Small intestine (tissue), 16 donors: ENCODE measurements at places on chromosomes 12 and 14. TPM values are rescaled to one million over a fixed set of nuclear protein-coding genes. Genes with fewer than 3 reads are reported as not detected.

DNA sequence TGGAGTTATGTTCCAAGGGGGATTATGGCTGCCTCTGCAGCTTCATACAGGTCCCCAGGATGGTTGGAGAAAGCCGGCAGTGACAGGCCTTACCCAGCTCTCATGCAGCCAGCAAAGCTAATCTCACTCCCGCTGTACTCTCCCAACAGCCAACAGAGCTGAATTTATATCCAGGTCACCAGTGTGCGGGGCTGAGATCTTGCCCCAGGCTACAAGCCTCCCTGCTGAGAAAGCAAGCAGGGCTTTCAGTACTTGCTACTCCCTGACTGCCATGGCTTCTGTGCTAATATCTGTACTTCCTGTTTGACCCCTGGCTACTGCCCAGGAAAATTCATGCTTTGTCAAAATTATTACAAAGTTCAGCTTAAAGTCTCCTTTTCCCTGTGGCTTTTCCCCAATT lies 92.9 kb downstream of the ATP23 start:
- H3K27me3 ChIP-seq: peaks cover 5% of the 10 kb centered on the region
- no peaks in the 10 kb centered on the region for H3K36me3 ChIP-seq
- no peak overlapping the region for H3K4me3 ChIP-seq
- H3K4me1 ChIP-seq: no peaks in the 10 kb centered on the region

DNA sequence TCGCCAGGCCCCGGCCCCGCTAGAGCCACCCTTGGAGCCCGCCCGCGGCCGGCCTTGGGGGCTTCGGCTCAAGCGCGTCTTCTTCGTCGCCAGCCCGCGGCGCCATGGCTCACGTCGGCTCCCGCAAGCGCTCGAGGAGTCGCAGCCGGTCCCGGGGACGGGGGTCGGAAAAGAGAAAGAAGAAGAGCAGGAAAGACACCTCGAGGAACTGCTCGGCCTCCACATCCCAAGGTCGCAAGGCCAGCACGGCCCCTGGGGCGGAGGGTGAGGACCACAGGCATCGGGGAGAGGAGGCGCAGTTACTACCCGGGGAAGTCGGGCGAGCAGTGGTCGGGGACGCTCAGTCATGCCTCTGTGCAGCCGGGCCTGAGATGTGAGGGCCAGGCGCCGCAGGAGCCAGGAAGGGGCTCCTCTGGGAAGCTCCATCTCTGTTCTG lies 573 bp downstream of the ARL6IP4 start:
- peaks cover 72% of the 10 kb centered on the region for H3K36me3 ChIP-seq
- H3K4me1 ChIP-seq: peaks cover 10% of the 10 kb centered on the region
- no peak for DNase-seq
- no peaks in the 10 kb centered on the region for H3K27me3 ChIP-seq

DNA sequence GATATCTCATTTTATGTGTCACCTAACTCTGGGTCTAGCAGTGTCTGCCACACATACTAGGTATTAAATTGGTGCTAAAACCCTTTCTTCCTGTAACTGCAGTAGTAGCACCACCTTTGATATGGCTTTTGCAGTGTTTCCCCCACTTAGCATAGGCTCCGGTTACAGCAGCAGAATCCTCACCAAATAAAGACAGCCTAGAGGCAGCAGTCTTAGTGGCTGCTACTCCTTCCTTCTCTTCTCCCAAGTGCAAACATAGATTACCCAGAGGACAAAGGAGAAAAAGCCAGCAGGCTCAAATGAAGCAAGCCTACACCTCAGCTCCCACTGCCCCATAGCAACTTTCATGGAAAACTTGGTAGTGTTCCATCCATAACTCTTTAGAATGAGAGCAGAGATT lies 30.1 kb upstream of the ABCC9 start:
- no peak overlapping the region for H3K4me3 ChIP-seq
- no peaks in the 10 kb centered on the region for H3K27me3 ChIP-seq
- H3K27ac ChIP-seq: no peak overlapping the region
- no peaks in the 10 kb centered on the region for H3K36me3 ChIP-seq
- H3K4me1 ChIP-seq: no peaks in the 10 kb centered on the region

GRCh38 chr12:68428724-68429501 lies 96.8 kb upstream of the MDM1 start:
- DNase-seq: peak; percentile 74
- no peak overlapping the region for H3K4me3 ChIP-seq
- no peak overlapping the region for H3K27ac ChIP-seq
- H3K27me3 ChIP-seq: no peaks in the 10 kb centered on the region

DNA sequence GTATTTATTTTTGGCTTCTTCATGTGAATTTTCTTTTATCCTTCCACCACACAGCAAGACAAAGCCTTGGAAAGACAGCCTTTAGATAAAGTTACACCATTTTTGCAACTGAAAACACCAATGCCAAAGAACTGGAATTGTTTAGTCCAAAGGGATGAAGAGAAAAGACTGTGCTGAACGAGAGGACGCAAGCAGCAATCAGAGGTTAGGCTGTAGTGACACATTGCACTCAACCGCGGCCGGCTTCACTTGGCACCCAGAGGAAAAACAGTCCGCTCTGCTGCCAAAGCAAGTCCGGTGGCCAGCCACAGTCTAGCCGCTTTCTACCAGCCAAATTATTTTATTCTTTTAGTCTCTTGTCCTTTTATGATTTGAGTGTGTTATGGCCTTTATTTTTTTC lies 49.1 kb upstream of the KCNJ8 start:
- H3K27ac ChIP-seq: no peak overlapping the region
- DNase-seq: no peak
- H3K36me3 ChIP-seq: no peaks in the 10 kb centered on the region
- H3K4me1 ChIP-seq: no peaks in the 10 kb centered on the region
- H3K4me3 ChIP-seq: no peak overlapping the region

GRCh38 chr14:55730592-55731310 lies 150.7 kb downstream of the KTN1 start:
- H3K27me3 ChIP-seq: no peaks in the 10 kb centered on the region
- no peaks in the 10 kb centered on the region for H3K36me3 ChIP-seq
- no peak for DNase-seq
- H3K27ac ChIP-seq: no peak overlapping the region
- H3K4me1 ChIP-seq: no peaks in the 10 kb centered on the region

DNA sequence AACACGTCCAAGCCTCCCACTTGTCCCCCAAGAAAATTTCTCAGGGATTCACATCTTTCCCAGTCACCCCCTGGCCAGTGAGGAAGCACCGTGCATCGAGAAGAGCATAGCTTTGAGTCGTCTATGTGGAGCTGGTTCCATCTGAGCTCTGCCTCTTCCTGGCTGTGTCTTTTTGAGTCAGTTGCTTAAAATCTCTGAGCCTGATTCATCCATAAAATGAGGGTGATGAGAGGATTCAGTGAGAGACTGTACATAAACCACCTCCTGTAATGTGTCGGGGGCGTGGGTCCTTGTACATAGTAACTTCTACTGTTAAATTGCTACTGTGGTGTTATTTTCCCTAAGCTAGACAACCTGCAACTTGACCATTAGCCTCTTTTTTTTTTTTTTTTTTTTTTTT lies 13.8 kb downstream of the CD9 start:
- H3K36me3 ChIP-seq: no peaks in the 10 kb centered on the region
- peaks cover 44% of the 10 kb centered on the region for H3K4me1 ChIP-seq
- H3K4me3 ChIP-seq: no peak overlapping the region
- H3K27me3 ChIP-seq: no peaks in the 10 kb centered on the region
- no peak overlapping the region for H3K27ac ChIP-seq

- H3K4me3 ChIP-seq: no peak overlapping the region
- no peaks in the 10 kb centered on the region for H3K27me3 ChIP-seq
- DNase-seq: no peak
- no peaks in the 10 kb centered on the region for H3K36me3 ChIP-seq
- H3K27ac ChIP-seq: no peak overlapping the region
Measured at GRCh38 chr12:90827567-90827966, 127.4 kb downstream of the CCER1 start.

GRCh38 chr12:123035841-123036240 lies 55.4 kb downstream of the ARL6IP4 start:
- no peak overlapping the region for H3K4me3 ChIP-seq
- no peaks in the 10 kb centered on the region for H3K4me1 ChIP-seq
- no peaks in the 10 kb centered on the region for H3K27me3 ChIP-seq
- H3K27ac ChIP-seq: no peak overlapping the region
- H3K36me3 ChIP-seq: peaks cover 29% of the 10 kb centered on the region
- no peak for DNase-seq

DNA sequence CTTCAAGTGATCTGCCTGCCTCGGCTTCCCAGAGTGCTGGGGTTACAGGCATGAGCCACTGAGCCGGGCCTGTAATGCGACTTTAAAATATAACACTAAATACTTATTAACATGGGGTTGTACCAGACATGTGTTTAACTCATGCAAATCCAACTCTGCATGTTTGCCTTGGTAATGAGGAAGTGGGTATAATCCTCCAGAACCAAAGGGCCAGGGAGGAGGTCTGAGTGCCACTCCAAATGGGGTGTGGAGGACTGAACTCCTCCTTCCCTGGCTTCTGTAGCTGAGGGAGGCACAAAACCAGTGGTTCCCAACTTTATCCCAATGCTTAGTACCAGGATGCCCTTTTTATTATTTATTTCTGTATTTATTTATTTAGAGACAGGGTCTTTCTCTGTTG lies 61.6 kb upstream of the MED13L start:
- no peak for DNase-seq
- no peaks in the 10 kb centered on the region for H3K4me1 ChIP-seq
- H3K4me3 ChIP-seq: no peak overlapping the region
- no peaks in the 10 kb centered on the region for H3K27me3 ChIP-seq

DNA sequence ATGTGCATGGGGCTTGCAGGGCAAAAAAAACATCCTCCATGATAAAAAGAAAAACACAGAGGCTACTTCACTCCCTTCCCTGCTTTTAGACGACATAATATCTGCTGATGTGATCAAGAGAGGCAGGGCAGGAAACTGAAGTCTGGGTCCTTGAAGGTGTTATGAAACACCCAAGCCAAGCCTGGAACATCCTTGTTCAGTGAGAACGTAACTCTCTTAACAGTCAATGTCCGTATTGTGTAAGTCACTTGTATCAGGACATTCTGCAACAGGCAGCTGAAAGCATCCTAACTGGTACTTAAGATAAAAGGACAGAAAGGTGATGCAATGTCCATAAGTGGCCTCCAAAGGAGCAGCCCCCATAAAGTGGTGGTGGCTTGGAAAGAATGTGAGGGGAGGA lies 20.0 kb downstream of the KCNK10 start:
- no peaks in the 10 kb centered on the region for H3K27me3 ChIP-seq
- DNase-seq: no peak
- H3K36me3 ChIP-seq: no peaks in the 10 kb centered on the region

- peak overlapping the region; percentile 75 for H3K27ac ChIP-seq
- peaks cover 10% of the 10 kb centered on the region for H3K36me3 ChIP-seq
- no peaks in the 10 kb centered on the region for H3K27me3 ChIP-seq
- H3K4me1 ChIP-seq: peaks cover 13% of the 10 kb centered on the region
Measured at GRCh38 chr12:27779416-27779919, 565 bp upstream of the KLHL42 start.

GRCh38 chr12:109191621-109192250 lies 75.3 kb downstream of the ACACB start:
- H3K27me3 ChIP-seq: no peaks in the 10 kb centered on the region
- DNase-seq: no peak
- H3K27ac ChIP-seq: no peak overlapping the region
- no peaks in the 10 kb centered on the region for H3K4me1 ChIP-seq
- peaks cover 40% of the 10 kb centered on the region for H3K36me3 ChIP-seq

DNA sequence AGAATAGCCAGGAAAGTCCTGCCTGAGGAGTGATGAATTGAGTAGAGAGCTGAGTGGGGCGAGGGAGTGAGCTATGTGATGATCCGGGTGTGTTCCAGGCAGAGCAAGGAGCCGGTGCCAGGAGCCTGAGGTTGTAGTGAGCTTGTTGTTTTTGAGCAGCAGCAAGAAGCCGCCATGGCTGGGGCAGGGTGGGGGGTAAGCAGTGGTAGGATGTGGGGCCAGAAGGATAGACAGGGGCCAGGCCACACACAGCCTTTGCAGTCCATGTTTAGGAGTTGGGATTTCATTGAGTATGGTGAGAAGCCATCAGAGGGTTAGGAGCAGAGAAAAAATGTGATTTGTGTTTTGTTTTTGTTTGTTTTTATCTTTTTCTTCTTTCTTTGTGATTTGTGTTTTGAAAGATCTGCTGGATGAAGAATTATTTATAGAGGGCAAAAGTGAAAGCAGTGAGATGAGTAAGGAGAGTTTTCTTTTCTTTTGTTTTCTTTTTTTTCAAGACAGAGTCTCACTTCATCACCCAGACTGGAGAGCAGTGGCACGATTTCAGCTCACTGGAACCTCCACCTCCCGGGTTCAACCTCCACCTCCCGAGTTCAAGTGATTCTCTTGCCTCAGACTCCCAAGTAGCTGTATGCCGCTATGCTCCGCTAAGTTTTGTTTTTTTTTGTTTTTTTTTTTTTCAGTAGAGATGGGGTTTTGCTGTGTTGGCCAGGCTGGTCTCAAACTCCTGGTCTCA lies 92.3 kb upstream of the BCAT1 start:
- no peaks in the 10 kb centered on the region for H3K36me3 ChIP-seq
- no peak overlapping the region for H3K4me3 ChIP-seq
- no peaks in the 10 kb centered on the region for H3K27me3 ChIP-seq
- H3K4me1 ChIP-seq: no peaks in the 10 kb centered on the region
- H3K27ac ChIP-seq: no peak overlapping the region

GRCh38 chr12:79615596-79616560 lies 74.9 kb downstream of the PAWR start:
- H3K4me3 ChIP-seq: no peak overlapping the region
- DNase-seq: no peak
- H3K27ac ChIP-seq: no peak overlapping the region
- H3K27me3 ChIP-seq: no peaks in the 10 kb centered on the region
- H3K4me1 ChIP-seq: no peaks in the 10 kb centered on the region

GRCh38 chr12:40002178-40003169 lies 103.4 kb downstream of the SLC2A13 start:
- H3K36me3 ChIP-seq: no peaks in the 10 kb centered on the region
- peaks cover 7% of the 10 kb centered on the region for H3K4me1 ChIP-seq
- H3K4me3 ChIP-seq: no peak overlapping the region
- peak; percentile 89 for DNase-seq

GRCh38 chr12:99257672-99258071 lies 389.9 kb upstream of the GARIN6 start:
- DNase-seq: no peak
- H3K4me1 ChIP-seq: no peaks in the 10 kb centered on the region
- no peak overlapping the region for H3K27ac ChIP-seq
- no peak overlapping the region for H3K4me3 ChIP-seq
- H3K36me3 ChIP-seq: no peaks in the 10 kb centered on the region

DNA sequence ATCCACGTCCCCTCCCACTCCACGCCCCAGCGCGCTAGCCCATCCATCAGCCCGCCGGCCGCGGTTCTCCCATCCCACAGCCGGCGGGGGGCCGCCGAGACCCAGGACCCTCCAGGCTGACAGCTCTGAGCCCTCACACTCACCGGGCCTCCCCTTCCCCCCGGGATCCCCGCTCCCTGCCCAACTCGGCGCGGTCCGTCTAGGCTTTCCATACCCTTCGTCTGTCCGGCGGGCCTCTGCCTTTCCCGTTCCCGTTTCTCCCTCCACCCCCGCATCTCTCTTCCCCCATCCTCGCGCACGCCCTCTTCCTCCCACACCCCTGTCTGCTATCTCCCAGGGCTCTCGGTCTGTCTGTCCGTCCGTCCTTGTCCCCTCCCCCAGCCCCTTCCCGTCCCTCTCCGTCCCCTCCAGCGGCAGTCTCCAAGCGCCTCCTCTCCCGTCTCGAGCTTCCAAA lies 726 bp downstream of the ZFHX2 start:
- peaks cover 3% of the 10 kb centered on the region for H3K4me1 ChIP-seq
- peak overlapping the region; percentile 58 for H3K4me3 ChIP-seq
- H3K36me3 ChIP-seq: no peaks in the 10 kb centered on the region
- H3K27ac ChIP-seq: peak overlapping the region; percentile 50

Gene PRB2
- not detected for polyA plus RNA-seq

Gene ENDOU
- polyA plus RNA-seq: not detected

Gene IL22
- polyA plus RNA-seq: not detected

Gene SLC5A8
- not detected for polyA plus RNA-seq

Gene NPFF
- 0.12 TPM for polyA plus RNA-seq

Gene FAM181A
- not detected for polyA plus RNA-seq

Gene GEMIN2
- 13.8 TPM for polyA plus RNA-seq

Gene ATL1
- 6.3 TPM for polyA plus RNA-seq
